Esophagus mucosa (tissue), 1 donor: ENCODE measurements at places on chromosomes 13 and 19.

- ATAC-seq: no peak
Measured at GRCh38 chr19:45477713-45478453, 10.1 kb downstream of the FOSB start.

GRCh38 chr19:46137915-46138473 is 10.0 kb upstream of the IGFL2 start:
- ATAC-seq: no peak

- ATAC-seq: no peak
Measured at GRCh38 chr13:28490061-28490460, 4.9 kb downstream of the FLT1 start.

DNA sequence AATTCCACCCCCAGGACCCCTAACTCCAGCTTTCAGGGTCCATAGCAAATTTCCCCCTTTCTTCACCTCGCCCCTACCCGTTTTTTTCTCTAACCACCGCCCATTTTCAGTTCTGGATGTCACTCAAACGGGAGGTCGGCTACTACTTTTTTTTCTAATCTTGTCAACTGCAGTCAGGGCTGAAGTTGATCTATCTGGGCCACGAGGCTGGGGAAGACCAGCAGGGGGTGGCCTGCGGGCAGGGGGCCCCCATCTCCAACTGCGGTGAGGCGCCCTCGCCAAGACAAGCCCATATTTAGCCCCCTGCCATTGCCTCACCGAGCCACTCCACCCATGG is 748 bp downstream of the LHFPL6 start:
- ATAC-seq: no peak

DNA sequence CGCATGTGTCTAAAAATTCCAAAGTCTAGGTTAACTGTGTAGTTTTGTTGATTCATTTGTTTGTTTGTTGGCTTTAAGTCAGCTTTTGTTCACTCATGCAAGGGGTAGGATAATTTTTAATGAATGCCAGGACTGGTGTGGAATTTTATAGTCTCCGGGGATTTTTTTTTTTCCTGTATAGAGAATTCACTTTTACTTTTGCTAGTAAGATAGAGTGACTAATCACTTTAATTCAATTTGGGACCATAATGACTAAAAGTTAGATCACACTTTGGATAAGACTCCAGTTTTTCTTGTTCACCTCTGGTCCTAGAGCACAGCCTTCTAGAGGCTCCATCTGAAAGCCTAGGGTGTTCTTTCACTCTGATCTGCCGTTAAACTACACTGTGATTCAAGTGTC is 1690.0 kb downstream of the PCDH9 start:
- no peak for ATAC-seq

- no peak for ATAC-seq
Measured at GRCh38 chr13:106709522-106709921, 141.6 kb upstream of the ARGLU1 start.

DNA sequence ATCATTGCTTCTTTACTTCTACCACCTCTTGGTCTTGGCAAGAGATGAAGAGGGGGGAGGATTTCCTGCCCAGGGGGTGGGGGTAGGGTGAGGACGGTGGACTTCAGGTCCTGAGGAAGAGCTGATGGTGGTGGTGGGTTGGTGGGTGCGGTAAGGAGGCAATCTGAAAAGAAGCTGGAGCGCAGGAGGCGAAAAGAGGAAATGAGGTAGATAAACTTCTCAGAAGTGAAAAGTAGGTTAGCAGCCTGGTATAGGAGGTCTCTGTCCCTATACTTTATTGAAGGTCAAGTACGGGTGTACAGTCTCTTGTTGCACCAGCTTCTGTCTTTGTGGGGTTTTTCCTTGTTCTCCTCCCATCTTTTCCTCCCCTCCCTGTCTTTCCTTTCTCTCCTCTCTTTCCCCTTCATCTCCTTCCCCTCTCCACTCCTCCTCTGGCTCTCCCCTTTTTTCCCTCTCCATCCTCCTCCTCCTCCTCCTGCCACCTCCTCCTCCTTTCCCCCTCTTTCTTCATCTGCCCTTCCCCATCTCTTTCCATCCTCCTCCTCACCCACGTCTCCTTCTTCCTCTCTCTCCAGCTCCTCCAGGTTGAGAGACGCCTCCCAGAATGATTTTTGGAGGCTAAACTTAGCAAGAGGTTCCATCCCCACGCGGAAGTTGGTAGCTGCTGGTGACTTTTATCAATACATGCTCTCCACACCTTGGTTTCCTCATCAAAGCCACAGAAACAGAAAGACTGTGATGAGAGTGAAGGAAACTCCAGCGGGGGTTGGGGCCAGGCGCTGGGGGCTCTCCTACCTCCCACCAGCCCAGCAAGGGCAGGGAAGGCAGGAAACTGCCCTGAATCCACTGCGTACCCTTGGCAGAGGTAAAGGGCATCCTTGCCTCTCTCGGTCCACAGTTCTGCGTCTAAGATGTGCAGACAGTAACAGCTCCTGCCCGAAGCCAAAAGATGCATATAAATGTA is 15.3 kb downstream of the TNFSF14 start:
- no peak for ATAC-seq

DNA sequence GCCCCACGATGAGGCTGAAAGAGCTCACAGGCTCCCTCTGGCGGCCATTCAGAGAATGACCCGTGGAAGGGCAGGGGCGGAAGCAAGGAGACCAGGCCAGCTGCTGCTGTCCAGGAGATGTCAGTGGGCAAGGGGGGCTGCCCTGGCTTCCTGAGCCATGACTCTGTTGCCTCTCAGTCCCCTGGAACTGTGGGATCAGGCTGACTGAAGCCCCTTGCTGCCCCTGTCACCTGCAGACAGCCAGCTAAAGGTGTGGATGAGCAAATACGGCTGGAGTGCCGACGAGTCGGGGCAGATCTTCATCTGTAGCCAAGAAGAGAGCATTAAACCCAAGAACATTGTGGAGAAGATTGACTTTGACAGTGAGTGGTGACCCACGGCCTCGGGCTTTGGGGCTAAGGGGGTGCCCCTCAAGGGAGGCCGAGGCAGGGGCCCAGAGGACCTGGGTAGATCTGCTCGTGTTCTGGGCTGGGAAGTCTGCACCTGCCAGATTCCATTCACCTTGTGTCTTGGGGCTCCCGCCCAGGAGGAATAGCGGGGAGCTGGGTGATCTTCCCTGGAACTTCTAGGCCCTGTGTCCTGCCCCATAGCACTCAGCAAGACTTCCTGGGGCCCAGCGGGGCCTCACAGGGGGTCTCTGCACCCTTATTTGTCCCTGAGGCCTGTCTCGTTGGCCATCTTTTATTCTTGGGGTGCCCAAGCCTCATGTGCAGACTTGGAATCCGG is 12.5 kb upstream of the ACTN4 start:
- ATAC-seq: peak; percentile 12

DNA sequence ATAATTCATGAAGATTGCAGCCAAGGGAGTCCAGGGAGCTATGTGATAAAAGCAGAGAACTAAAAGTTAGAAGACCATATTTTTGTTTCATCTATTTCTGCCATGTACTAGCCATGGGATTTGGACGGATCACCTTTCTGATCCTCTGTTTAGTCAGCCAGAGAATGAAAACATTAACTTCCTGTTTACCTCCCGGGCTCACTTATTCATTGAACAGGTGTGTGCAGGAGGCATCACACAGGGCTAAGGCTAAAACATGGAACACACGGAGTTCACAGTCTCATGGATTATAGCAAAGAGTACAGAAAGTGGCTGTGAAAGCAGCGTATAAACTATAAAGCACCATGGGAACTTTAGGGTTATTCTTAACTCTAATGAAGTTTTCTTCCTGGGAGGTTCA is 96.8 kb downstream of the GPR12 start:
- ATAC-seq: peak; percentile 38

DNA sequence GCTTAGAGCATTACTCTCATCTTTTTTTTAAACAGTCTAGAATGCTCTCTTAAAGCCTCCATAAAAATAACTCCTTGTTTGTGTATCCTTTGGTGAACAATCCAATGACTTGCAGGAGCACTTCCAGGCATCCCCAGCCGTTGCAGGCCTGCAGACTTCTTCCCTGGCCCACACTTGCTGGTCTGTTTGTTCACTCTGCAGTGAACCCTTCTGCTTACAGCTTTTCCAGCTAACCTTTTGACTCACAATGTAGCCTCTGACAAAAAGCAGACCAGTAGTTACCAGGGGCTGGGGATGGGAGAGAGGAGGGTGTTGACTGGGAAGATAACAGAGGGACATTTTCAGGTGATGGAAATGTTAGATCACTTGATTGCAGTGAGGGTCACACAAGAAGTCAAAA is 9.1 kb downstream of the GPR42 start:
- ATAC-seq: no peak

- peak; percentile 79 for ATAC-seq
Measured at GRCh38 chr19:47447470-47448359, 24.0 kb downstream of the SLC8A2 start.

- ATAC-seq: peak; percentile 14
Measured at GRCh38 chr13:48317511-48318376, 14.2 kb downstream of the RB1 start.

DNA sequence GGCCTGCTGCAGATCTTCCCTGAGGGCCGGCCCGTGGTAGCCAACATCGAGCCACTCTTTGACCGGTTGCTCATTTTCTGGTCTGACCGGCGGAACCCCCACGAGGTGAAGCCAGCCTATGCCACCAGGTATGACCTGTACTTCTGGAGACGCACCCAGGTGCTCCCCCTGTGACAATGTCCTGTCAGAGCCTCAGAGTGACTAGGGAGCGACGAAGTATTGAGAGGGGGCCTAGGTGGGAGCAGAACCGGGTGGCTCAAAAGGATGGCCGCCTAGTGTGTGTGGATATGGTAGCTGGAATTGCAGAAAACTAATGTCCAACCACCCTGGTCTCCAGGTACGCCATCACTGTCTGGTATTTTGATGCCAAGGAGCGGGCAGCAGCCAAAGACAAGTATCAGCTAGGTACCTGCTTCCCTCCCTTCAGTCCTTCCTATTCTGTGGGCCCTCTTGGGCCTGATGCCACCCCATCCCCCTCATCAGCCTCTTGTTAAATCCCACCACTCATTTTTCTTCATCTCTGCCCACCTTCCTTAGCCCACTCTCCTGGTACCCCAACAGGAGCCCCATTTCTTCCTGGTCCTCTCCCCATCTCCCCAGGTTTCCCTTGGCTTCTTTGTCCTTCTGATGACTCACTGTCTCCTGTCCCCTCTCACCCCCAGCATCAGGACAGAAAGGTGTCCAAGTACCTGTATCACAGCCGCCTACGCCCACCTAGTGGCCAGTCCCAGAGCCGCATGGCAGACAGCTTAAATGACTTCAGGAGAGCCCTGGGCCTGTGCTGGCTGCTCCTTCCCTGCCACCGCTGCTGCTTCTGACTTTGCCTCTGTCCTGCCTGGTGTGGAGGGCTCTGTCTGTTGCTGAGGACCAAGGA is 8.4 kb downstream of the EGLN2 start:
- no peak for ATAC-seq

DNA sequence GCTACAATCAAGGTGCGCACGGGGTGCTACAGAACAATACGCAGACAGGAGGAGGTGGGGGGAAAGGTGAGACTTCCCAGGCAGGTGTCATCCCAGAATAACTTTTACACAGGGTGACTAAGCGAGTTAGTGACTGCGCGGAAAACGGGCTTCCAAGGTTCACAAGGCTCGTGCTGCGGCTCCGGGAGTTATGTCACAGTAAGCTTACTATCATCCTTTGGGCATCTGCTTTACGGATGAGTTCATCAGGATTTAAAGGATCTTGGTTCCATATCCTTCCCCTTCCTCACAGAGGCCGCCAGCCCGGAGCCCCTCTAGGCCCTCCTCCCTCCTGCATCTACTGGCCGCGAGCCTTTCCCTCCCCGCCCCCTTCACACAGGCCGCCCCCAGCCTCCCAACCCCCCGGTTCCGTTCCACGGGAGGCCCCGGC is 474 bp upstream of the IFT88 start:
- peak; percentile 72 for ATAC-seq

DNA sequence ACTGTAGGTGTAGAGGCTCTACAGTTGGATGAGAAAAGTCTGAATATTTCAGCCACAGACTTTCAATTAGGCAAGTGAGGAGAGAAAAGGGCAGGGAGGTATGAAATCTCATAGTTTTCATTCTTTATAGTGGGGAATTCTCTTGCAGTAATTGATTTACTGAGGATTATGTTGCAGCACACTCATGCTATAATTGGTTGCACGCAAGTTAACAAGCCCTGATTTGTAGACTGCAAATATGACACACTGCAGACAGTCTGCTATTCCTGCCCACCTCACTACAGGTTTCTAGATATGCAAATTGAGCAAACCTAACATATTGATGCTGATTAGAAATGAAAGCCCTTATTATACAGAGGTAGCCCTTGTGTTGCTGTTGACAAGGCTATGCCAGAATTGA is 139.4 kb downstream of the LHFPL6 start:
- ATAC-seq: no peak

GRCh38 chr19:29290853-29291252 is 77.9 kb upstream of the UQCRFS1 start:
- no peak for ATAC-seq

- ATAC-seq: no peak
Measured at GRCh38 chr13:68908879-68909278, 1198.7 kb upstream of the ATXN8OS start.

- ATAC-seq: peak; percentile 65
Measured at GRCh38 chr13:50410921-50411746, 395.9 kb downstream of the KCNRG start.

DNA sequence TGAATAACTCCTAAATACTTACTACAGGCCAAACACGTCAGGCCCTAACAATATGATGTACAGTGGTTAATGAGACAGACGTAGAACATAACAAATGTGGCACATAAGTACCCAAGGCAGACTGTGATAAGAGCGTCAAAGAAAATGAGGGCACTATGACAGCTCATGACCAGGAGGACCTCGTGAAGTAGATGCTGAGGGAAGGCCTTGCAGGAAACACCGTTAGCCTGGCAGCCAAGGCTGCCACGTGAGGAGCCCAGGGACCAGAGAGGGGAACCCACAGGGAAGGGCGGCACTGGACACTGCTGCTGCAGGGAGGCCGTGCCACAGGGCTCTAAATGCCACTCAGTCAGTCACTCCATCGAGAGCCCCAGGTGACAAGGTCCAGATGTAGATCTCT is 5.7 kb downstream of the TUBGCP3 start:
- ATAC-seq: no peak
